Forelimb muscle (tissue), 1 donor: ENCODE measurements at places on chromosomes 1 and 21.
A peak's percentile ranks its signal among the peaks of the same experiment; 100 is the strongest.

DNA sequence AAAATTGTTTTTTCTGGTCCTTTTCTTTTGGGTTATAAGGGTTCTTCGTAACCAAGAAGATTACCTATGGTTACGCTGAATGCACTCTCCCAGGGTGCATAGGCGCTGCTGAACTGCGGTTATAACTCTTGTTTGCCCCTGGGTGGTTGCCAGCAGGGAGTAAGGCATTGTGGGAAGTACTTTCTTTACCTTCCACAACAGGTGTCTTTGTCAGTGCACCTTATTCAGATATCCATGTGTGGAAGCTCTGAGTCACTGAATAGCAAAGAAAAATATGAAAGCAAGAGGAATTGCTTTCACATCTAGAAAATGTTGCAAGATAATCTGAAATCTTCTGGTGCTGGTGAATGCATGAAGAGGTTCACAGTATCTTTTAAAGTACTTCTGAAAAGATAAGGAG lies 124.4 kb upstream of the CACYBP start:
- DNase-seq: no peak

DNA sequence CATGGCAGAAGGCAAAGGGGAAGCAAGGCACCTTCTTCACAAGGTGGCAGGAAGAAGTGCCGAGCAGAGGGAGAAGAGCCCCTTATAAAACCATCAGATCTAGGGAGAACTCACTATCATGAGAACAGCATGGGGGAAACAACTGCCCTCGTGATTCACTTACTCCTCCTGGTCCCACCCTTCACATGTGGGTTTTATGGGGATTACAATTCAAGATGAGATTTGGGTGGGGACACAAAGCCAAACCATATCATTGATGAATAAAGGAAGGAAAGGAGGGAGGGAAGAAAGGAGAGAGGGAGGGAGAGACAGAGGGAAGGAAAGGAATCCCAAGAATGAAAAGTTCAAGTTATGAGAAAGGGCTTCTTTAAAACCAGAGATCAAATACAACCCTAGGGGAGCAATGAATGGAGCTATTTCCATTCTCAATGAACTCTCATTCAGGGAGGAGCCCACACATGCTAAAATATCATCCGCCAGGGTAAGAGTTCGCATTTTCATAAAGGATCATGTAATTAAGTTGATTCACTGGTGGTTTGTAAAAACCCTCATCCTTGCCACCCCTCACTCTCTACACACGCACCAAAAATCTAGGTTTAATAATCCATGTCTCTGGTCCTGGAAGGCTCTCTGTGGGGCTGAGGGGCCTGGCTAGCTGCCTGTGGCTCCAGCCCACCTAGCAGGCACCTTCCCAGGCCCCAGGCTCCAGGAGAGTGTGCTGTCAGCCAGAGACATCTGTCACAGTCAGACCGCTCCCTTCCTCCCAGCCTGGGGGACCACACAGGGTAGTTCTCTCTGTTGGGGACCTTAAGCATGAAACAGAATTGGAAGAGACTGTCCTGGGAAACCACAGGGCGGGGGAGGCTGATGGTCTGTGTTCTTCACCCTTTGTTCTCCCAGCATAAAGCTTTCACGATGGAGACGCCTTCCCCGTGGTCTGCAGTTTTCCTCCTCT lies 94.0 kb downstream of the CCDC185 start:
- DNase-seq: no peak

DNA sequence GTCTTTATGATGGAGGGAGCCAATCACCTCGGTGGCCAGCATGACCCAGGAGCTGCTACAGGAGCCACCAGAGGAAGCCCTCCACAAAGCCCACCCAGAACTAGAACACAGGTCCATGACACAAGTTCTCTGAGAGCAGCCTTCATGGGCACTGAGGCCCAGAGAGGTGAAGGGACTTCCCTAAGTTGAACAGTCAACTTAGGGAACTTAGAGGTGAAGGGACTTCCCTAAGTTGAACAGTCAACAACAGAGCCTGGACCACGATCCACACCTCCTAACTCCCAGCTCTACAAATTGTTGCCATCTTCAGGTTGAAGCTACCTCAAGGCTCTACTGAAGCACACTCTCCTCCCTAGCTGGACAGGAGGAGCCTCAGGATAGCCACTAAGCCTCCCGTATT lies 132.7 kb downstream of the CCDC185 start:
- DNase-seq: no peak

- DNase-seq: no peak
These were observed 130.2 kb downstream of the CHRM3 start for GRCh38 chr1:239516579-239516978.

DNA sequence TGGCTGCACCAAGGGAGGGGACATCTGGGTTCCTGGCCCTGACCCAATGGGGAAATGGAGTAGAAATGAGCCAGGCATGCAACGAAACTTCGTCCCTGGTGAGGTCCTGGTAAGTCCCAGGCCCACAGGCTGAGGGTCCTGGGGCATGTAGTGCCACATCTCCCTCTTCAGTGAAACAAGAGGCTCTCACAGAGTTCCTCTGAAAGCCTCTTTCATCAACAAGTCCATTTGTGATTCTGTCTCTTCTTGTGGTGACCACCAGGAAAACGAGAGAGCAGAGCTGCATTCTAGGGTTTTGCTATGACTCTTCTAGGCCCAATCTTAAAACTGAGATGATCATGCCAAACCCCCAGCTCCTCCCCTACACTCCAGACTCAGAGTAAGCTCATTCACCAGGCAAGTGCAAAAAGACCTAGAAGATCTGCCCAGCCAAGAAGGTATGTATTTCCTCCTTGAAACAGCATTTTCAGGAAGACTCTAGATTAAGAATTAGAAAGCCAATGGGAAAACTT lies 24.3 kb upstream of the RNF220 start:
- no peak for DNase-seq

DNA sequence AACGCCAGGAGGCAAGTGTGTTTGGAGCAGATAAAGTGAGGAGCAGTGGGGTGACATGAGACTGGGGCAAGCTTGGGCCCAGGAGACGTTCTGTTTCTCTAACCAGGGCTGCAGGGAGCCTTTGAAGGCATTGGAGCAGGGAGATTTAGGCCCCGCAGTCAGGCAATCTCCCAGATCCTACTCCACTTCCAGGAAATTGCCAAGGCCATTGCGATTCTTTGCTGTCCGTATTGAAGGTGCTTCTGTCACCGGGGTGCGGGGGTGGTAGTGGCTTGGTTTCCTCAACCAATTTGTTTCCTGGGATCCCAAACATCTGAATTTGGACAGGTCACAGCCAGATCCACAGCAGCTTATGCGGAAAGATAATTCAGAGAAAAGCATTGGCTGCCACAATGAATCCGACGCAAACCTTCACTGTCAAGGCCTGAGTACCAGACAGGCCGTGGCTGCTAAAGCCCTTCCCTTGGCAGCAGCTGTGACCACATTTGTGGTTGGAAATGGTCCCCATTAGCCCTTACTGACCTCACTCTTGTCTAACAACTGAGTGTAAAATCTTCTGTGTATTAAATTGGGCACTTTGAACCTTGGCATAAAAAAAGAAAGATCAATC lies 385.6 kb downstream of the PTPRU start:
- no peak for DNase-seq

DNA sequence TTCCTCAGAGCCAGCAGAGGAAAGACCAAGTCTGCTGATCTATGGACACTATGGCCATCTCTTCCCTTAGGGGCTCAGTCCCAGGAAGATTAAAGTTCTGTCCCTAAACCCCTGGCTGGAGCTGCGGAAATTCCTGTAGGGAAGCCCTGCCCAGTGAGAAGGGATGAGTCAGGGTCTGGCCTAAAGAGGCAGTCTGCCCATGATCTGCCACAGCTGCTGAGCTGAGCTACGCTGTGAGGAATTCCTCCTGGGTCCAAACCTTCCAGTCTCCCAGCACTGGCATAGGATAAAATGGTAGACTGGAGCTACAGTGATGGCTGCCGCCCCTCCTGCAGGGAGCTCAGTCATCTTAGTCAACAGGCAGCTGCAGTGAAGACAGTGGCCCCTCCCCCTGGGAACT lies 213.7 kb downstream of the BRINP2 start:
- no peak for DNase-seq

- no peak for DNase-seq
These were observed 73.2 kb upstream of the CYP2J2 start for GRCh38 chr1:59999746-60000145.

GRCh38 chr1:98143403-98143802 lies 222.6 kb upstream of the DPYD start:
- DNase-seq: no peak

GRCh38 chr1:115164940-115165705 lies 75.8 kb upstream of the TSPAN2 start:
- DNase-seq: no peak

- no peak for DNase-seq
These were observed 25.1 kb upstream of the NUF2 start for GRCh38 chr1:163296504-163297263.

- peak; percentile 19 for DNase-seq
These were observed 313.0 kb upstream of the PLXNA2 start for GRCh38 chr1:208557046-208557722.

- DNase-seq: no peak
These were observed 11.7 kb upstream of the RNF2 start for GRCh38 chr1:185033686-185034085.

DNA sequence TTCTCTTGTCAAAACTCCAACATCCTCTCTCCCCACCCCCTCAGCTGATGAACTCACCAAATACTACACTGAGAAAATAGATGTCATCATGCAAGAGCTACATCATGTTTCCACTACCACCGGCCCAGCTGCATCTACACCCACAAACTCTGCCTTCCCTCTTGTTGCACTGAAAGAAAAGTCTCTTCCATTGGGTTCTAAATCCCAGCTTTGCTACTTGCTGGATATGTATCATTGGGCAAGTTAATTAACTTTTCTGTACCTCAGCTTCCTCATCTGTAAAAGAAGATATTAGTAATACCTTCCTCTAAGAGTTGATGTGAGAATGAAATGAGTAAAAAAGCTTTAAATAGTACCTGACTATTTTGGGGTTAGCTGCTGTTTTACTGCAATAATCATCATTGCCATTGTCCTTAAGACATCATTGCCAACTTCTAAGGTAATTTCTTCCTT lies 108.6 kb downstream of the OLFML2B start:
- DNase-seq: no peak

DNA sequence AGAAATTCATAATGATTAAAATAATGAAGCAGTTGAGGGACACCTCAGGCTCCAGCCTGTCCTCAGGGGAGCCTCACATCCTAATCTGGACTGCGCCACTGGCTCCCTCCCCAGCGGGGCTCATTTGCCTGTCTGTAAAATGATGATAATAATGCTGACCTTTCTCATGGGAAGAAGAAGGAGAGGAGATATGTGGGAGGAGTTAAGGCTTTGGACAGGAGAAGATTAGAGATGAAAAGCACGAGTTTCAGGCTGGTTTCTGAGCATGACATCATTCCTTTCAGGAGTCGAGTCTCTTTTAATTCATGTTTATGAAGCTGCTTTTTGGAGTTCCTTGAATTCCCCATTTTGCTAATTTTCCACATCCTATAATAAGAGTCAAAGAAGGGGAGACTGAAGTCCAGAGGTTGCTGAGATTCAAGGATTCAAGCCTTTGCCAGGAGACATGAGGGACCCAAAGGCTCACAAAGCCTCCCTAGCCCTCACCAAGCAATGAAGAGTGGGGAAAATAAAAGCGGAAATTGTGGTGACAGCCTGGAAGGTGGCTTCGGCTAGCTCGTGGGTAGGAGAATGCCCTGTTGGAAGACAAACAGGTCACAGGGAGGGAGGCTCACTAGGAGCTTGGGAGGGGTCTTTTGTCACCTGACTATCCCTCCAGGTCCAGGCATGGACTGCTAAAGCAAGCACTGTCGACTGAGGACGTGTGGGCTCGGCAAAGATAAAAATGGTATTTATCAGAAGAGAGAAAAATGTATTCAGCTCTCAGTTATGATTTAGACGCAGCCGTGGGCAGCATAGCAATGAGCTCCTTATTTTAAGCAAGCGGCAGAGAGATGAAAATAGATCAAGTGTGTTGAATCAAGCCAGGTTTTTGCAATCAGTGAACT lies 27.5 kb upstream of the STMN1 start:
- no peak for DNase-seq

GRCh38 chr1:37561133-37562132 lies 4.7 kb downstream of the DNALI1 start:
- no peak for DNase-seq

- no peak for DNase-seq
These were observed 22.5 kb downstream of the DPT start for GRCh38 chr1:168706391-168706992.

GRCh38 chr1:25967308-25967707 lies 30.6 kb downstream of the PAFAH2 start:
- DNase-seq: no peak

GRCh38 chr1:110873856-110874255 lies 908 bp downstream of the CD53 start:
- DNase-seq: no peak

DNA sequence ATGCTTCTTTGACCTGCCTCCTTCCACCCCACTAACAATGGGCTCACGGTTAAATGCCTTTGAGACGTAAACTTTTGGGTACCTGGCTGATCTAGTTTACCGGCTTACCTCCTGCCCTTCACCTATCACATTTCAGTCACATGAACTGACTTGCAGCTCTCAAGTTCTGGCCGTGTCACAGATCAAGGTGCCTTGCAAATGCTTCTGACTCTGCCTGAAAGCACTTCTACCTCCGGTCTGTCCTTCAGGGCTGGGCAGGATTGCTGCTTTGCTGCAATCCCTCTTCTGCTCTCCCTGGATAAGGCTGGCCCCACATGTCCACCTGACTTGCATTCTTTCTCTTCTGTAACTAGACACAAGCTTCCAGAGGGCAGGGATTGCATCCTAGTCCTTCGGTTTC lies 69.0 kb downstream of the GRIK1 start:
- no peak for DNase-seq

GRCh38 chr1:33005838-33006421 lies 30.8 kb downstream of the AK2 start:
- DNase-seq: no peak

DNA sequence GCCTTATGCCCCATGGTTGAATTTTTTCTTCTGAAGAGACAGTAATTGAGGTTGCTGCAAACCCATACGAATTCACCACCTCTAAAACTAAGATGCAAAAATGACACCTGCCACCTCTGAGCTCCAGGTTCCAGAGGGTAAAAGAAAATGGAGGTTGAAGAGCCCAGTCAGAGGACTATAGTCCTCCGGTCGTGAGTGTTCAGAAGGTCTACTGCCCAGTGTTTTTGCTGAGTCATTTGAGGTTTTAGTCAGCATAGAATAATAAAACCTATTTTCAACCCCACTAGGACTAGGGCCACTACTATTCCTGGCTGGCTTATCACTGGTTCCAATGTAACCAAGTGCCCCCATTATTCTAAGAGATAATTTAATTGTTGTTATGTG lies 12.9 kb upstream of the SLAMF7 start:
- no peak for DNase-seq

DNA sequence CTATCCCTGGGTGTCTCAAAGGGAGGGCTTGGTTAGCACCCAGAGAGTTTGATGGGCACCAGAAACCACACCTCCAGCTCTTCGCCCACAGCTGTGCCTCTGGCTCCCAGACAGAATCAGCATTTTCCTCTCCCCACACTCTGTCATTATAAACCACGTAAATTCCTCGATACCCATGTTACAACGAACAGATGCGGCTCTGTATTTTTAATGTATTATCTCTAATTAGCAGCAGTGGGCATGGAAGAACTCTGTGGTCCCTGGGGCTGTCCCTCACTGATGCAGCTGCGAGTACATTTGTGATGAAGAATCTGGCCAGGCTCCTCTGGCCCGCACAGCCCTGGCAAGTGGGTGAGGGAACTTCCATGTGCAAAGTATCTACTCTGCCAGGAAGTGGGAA lies 10.8 kb downstream of the HMGB4 start:
- DNase-seq: no peak
